ENCODE measurements at places on chromosomes 1 and 21.

DNA sequence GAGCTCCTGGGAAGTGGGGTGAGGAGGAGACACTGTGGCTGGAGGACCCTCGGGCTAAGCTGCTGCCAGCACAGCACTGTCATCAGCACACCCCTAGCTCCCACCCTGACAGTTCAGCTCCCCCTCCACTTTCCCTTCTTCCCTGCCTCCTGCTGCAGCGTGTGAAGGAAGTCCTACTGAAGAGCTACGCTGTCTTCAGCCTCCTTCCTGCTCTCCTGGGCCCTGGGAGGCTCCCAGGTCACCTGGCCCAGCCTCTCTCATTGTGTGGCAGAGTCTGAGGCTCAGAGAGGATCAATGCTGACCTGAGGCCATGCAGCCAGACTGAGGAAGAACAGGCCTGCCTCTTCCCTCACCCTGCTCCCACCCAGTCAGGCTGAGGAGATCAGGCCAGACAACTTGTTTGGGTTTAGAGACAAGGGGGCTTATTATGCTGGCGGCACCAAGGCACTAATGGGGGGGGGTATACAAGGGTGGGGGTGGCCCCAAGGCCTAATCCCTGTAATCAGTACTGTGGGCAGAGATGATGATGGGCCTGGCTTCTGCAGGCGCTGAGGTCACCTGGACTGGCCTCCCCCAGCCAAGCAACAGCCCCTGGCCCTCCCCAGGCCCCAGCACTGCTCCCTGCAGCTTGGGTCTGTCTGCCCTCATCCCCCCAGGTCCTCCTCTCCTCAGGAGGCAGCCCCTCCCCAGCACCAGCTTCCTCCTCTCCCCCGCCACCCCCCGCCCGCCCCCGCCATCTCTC is 9.1 kb downstream of the NES start:
- DNase-seq, result no peak

DNA sequence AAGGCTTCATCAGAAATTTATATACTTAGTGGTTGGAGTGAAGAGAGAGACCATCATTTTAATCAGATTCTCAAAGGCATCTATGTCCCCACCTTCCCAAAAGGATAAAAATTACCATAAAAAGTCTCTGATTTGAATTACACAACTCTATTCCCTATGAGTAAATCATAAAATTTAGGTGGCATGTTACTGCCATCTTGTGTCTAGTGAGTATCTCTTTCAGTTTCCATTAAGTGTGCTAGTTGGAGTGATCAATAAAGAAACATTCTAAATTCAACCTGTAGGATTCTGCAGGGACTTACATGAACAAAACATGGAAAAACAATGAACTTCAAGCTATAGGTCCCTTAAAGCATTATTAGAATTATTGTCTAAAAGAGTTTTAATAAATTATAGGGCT is 655.4 kb downstream of the LTN1 start:
- peak; percentile 65 for DNase-seq

- no peak for DNase-seq
These were observed 80.8 kb downstream of the DISC1 start for GRCh38 chr1:231707407-231707806.

- no peak for DNase-seq
These were observed 29.6 kb upstream of the SLAMF9 start for GRCh38 chr1:159983681-159984080.

Measured in M059J (cell line).